ENCODE measurements at places on chromosomes 11 and 22. TPM values are rescaled to one million over a fixed set of nuclear protein-coding genes. Genes with fewer than 3 reads are reported as not detected.

- DNase-seq, result no peak
Measured at GRCh38 chr11:66674964-66675602, 2.6 kb downstream of the RBM4B start.

DNA sequence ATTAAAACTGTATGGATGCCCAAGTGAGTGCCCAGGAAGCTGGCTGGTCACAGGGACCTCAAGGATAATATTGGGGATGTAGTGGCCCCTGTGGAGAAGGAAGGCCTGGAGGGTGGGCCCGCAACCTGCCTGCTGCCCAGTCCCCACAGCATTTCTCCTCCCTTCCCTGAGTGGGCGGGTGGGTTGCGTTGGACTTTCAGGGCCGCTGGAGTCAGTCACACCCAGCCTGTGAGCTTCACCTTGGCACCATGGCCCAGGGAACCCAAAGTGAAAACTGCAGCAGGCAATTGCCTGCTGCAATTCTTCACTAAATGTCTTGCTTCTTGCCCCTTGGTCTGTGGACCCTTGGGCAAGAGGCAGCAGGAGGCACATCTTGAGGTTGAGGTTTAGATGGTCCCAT is 4.7 kb downstream of the GNAZ start:
- no peak for DNase-seq

SAMM50 gene
- 31.9 TPM for total RNA-seq

ZFPL1 gene
- total RNA-seq, result 28.3 TPM

- no peak for DNase-seq
Measured at GRCh38 chr22:42380769-42381551, 51.2 kb downstream of the NFAM1 start.

GRCh38 chr11:89203814-89204213 is 26.1 kb downstream of the TYR start:
- no peak for DNase-seq

CARD18 gene
- total RNA-seq, result not detected

- no peak for DNase-seq
Measured at GRCh38 chr11:112627588-112628045, 333.6 kb upstream of the NCAM1 start.

- no peak for DNase-seq
Measured at GRCh38 chr11:58829786-58830185, 14.7 kb downstream of the GLYATL2 start.

GRCh38 chr22:24214467-24215285 is 30.2 kb downstream of the GGT5 start:
- no peak for DNase-seq

DNA sequence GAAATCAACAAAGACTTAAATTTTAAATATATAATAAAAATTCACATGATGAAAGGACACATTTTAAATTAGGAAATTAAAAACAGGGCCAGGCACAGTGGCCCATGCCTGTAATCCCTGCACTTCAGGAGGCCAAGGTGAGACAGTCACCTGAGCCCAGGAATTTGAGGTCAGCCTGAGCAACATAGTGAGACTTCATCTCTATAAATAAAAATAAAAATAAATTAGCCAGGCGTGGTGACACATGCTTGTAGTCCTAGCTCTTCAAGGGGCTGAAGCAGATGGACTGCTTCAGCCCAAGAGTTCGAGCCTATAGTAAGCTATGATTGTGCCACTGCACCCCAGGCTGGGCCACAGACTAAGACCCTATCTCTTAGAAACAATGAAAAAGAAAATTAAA is 29.3 kb downstream of the RRAS2 start:
- no peak for DNase-seq

SYTL2 gene
- 10.8 TPM for total RNA-seq

MTCH2 gene
- 70.4 TPM for total RNA-seq

- no peak for DNase-seq
Measured at GRCh38 chr22:38831166-38831945, 12.5 kb downstream of the NPTXR start.

- DNase-seq, result no peak
Measured at GRCh38 chr22:36162127-36163034, 1.8 kb upstream of the APOL3 start.

VSIG10L2 gene
- total RNA-seq, result not detected

GRCh38 chr11:64893194-64894069 is 15.0 kb upstream of the EHD1 start:
- no peak for DNase-seq

HTR3A gene
- not detected for total RNA-seq
